ENCODE measurements at places on chromosomes 11 and 22.

GRCh38 chr11:8384199-8384821, 120.6 kb upstream of the LMO1 start:
- no peak for DNase-seq

GRCh38 chr11:122398851-122399250, 256.7 kb upstream of the UBASH3B start:
- DNase-seq = no peak

DNA sequence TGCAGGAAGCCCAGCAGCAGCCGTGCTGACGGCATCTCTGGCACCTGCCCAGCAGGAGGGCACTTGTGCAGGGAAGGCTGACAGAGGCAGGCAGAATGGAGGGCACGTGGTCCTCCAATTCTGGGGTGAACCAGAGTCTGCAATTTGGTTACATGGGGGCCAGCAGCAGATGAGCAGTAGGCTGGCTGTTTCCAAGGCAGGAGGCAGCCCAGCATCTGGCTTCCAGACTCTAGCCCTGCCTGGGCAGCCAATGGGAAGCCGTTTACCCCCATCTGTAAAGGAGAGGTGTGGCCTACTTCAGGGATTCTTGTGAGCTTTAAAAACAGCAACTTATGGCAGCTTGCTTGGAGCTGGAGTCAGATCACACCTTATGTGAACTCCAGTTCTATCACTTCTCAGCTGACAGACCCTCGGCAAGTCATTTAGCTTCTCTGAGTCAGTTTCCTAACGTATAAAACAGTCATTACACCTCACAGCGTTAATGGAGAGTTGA, 27.9 kb upstream of the RASL10A start:
- DNase-seq = no peak

GRCh38 chr11:121356357-121356756, 63.8 kb downstream of the SC5D start:
- DNase-seq = no peak

DNA sequence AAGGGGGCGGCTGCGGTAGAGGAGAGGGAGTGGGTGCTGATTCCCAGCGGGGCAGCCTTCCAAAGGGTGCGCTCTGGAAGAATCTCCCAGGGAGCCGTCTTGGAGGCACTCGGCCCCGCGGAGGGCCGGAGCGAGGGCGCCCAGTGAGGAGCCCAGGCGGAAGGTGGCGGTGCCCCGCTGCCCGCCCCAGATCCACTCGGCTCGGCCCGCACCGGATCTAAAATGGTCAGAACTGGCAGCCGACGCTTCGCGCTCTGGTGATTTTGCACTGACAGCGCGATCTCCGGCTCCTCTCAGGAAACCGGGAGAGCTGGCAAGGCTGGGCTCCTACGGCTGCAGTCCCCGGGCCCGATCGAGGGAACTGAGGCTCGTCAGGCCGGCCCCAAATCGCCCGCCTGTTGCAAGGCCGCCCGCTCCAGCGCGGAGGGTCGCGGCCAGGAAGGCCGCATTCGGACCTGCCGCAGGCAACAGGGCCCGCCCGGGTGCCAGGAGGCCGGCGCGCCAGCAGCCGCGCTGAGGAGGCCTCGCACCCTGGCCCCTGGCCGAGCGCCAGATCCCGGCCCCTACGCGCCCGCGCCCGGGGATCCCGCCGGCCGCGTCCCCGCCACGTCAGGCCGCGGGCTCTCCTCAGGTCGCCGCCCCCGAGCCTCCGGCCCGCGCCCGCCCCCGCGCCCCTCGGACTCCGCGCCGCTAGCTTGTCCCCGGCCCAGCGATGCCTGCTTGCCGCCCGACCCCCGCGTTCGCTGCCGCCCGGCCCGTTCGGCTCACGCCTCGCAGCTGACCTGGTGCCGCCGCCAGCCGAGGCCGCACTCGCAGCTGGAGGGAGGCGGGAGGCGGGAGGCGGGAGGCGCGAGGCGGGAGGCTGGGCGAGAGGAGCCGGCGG, at the start of gene KLHL22:
TSS of gene KLHL22 (minus strand) at position 818 of the 883 bp plus-strand sequence. CDS start 6,584 bp downstream, outside the sequence.
- DNase-seq = no peak

GRCh38 chr11:134413826-134414731, 2.0 kb upstream of the B3GAT1 start:
- no peak for DNase-seq

DNA sequence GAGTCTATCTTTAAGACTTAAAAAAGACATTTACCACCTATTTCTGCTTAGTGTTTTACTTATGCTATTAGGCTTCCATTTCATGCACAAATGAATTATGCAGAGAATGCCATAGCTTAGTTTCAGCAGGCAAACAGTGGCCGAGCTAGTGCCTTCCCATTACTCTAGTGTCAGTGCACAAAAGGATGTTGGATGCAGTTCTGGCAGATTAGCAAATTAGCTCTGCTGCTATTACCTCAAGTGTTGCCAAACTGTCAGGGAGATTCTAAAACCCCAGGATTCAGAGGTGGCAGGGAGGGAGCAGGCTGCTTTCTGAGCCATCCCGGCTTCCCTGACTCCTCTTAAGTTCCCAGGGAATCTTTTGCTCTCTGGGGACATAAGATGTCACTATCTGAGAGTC, 209.4 kb upstream of the NCAM1 start:
- no peak for DNase-seq

- no peak for DNase-seq
Measured at GRCh38 chr11:6746626-6747025, 25.1 kb downstream of the OR2AG2 start.

DNA sequence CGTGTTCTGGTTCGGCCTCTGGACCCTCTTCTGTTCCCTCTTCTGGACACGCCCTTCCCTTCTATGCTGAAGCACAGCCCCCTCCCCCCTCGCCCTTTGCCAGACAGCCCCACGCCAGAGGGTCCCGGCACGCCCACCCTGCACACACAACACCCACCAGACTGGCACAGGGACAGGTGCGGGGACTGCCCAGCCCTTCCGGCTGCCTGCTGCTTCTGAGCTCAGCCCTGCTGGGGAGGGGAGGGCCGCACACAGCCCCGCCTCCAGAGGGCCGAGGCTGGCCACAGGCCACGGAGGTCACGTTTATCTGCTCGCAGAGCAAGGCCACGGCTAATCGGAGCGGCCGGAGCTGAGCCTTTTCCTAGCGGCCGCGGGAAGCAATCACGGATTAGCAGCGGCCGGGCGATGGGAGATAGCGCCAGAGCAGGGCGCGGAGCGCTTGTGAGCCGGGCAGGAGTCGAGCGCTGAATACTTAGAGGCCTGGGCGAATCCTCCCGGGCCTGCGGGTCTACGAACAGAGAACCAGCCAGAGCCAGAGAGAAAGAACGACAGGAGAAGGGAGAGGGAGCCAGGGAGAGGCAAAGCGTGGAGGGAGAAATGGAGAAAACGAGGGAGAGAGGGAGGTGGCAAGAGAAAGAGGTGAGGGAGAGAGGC, 21.5 kb downstream of the OTUB1 start:
- DNase-seq = peak; percentile 46

GRCh38 chr11:103749158-103749557, 287.3 kb upstream of the DDI1 start:
- no peak for DNase-seq

GRCh38 chr11:79150320-79150719, 290.5 kb downstream of the TENM4 start:
- DNase-seq = no peak

GRCh38 chr11:113382121-113382520, 5.5 kb upstream of the ANKK1 start:
- DNase-seq = no peak

DNA sequence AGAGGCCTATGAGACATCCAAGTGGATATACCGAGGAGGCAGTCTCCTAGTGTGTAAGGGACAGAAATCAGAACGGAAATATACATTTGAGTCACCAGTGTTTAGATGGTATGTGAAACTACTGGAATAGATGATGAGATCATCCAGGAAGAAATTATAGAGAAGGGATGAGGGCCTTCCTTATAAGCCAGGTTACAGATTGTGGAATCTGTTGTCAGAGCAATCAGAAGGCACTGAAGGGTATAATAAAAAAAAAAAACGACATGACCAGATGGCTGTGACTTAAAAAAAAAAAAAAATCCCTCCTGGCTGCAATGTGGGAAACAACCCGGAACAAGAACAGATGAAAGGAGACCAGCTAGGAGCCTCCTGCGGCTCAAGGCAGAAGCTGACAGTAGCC, 2.7 kb downstream of the MAJIN start:
- no peak for DNase-seq

DNA sequence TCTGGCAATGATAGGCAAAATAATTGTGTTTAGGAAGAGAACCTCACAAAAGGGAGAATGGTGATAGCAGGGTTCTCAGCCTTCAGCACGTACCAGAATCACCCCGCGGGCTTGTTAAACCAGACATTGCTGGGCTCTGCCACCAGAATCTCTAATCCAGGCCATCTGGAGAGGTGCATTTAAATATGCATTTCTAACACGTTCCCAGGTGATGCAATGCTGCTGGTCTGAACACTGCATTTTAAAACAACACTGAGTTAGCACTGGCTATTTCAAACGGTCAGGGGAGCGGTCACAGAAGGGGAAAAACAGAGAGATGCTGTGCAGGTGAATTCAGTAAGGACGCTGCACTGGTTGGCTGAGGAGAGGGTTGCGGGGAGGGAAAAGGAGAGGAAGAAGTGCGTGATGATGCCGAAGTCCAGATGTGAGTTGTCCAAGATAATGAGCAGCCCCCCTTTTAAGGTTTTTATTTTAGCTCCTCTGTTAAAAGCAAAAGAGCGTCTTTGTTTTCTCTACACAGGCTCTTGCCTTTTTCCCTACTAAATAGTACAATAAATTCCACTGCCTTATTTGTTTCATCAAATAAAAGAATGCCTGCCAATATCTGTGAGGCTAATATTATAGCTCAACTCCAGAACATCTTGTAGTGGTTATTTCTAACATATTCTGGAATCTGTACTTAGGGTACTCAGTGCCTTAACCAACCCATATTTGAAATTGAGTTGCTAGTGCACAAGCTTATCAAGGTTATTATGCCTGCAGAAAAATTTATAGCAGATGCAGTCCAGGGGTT, 109.6 kb upstream of the POU2AF2 start:
- DNase-seq = no peak

DNA sequence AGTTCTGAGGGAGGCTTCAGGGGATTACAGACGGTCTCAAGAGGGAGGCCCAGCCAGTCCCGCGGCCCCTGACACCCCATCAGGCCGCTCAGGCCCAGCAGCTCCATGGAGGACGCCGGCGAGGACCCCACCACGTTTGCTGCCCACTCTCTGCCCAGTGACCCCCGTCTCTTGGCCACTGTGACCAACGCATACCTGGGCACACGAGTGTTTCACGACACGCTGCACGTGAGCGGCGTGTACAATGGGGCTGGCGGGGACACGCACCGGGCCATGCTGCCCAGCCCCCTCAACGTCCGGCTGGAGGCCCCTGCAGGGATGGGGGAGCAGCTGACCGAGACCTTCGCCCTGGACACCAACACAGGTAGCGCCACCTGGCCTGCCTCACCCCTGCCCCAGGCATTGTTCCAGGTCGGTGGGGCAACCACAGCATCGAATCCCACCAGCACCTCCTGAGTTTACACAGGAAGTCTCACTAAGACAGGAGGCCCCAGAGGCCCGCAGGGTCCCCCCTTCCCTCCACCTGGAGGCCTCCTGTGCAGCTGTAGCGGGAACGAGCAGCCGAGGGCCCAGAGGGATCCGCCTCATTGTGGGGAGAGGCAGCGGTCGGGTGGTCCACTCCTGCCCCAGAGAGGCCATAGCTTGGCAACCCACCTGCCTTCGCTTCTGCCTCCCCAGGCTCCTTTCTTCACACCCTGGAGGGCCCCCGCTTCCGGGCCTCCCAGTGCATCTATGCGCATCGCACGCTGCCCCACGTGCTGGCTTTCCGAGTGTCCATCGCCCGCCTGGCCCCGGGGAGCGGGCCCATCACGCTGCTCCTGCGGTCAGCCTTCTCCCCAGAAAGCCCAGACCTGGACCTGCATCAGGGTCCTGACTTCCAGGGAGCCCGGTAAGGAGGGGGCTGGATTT, 1.0 kb downstream of the PGGHG start:
- DNase-seq = no peak

DNA sequence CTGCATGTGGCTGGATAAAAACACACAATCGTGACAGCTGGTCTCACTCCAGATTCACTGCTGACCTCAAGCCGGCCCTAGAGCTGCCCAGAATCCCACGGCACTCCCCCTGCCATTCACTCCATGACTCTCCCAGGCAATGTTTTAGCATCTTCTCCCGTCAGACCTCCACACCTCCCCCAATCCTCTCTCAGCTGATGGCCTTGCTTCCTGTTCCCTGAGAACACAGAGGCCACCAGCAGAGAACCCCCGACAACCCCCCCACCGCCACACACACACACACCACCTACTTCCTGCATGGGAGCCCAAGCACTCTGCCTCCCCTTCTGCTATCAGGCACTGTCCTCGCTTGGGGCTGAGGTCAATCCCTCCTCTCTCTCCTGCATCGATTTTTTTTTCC, 9.3 kb downstream of the TNKS1BP1 start:
- DNase-seq = no peak

DNA sequence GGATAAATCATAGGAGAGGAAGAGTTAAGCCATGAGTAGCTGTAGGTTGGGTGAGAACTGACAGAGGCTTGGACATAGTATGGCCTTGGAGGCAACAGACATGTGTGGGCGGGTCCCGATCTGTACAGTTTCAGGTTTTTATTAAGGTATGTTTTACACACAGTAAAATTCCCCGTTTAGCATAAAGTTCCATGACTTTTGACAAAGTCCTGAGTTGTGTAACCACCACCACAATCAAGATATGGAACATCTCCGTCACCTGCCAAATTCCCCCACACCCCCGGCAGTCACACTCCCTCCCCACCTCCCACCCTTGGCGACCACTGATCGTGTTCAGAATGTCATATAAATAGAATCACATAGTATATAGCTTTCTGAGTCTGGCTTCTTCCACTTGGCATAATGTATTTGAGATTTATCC, 68.1 kb downstream of the GRIK4 start:
- no peak for DNase-seq

DNA sequence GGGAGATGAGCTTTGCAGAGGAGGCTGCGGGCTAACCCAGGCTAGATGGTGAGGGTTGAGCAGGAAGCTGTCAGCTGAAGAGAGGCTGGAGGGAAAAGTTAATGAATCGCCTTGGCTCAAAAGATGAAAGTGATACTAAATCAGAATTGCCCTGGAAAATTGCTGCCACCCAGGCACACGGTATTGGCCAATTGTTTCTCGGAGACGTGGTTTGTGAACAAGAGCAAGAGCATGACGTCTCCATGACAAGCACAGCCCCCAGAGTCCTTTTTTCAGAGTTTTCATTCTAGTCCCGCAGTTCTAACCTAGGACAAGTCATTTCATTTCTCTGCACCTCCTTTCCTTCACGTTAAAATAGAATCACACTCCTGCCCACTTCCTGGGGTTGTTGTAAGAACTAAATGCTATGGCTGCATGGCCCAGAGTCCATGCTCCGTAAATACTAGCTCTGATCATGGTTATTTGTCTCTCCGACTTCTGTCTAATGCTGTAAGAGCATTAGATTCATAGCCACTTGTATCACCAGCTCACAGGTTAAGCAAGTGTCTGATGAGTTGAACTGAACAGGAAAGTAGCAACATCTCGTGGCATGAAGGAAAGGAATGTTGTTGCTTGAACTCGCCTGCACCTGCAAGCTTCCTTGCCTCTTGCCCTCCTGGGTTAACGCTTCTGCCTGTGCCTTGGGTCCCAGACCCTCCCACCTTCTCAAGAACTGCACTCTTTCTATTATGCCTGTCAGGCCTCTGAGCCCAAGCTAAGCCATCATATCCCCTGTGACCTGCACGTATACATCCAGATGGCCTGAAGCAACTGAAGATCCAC, 33.8 kb upstream of the NUP50 start:
- no peak for DNase-seq

GRCh38 chr11:128053981-128054931, 533.1 kb downstream of the ETS1 start:
- no peak for DNase-seq

All from SHP77 treated with DMSO at 0.1 percent for 48 hours (cell line).